ENCODE measurements at places on chromosomes 1 and 21.
A peak's percentile ranks its signal among the peaks of the same experiment; 100 is the strongest.

- DNase-seq = no peak
Observed at GRCh38 chr1:241063276-241063675, 293.7 kb downstream of the RGS7 start.

DNA sequence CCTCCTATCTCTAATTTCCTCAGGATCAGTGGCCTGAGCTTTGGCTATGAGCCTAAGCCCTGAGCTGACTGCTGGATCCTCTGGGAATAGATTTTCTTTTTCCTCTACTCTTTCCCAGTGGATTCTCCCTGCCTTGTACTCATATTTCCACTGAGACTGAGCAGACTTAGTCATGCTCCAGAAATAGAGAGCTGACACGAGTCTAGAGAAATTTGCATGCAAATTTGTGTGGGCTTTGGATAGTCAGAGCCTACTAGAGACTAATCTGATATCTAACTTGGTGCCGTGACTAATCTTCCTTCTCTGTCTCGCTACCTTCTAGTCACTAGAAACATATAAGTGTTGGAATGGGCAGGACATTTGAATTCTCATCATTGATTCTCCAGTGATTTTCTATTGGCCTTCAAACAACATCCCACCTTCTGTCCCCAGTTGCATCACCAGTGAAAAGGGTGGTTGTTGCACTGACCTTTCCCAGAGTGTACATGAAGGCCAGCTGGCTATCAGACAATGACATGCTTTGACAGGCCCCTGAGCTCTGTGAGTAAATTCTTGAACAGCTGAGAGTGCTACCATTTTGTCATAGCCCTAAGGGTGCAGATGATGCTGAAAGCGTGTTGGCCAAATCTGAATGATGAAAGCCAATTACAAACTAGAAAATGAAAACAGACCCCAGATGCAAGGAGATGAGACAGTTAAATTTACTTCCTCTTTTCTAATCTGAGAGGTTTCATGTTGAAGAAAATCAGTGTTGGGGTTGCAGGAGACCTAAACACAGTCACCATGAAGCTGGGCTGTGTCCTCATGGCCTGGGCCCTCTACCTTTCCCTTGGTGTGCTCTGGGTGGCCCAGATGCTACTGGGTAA is at the start of gene FCRLA:
TSS of gene FCRLA (plus strand) at position 748 of the 866 bp plus-strand sequence. CDS start at position 784, 36 bp downstream.
- DNase-seq = peak; percentile 97

DNA sequence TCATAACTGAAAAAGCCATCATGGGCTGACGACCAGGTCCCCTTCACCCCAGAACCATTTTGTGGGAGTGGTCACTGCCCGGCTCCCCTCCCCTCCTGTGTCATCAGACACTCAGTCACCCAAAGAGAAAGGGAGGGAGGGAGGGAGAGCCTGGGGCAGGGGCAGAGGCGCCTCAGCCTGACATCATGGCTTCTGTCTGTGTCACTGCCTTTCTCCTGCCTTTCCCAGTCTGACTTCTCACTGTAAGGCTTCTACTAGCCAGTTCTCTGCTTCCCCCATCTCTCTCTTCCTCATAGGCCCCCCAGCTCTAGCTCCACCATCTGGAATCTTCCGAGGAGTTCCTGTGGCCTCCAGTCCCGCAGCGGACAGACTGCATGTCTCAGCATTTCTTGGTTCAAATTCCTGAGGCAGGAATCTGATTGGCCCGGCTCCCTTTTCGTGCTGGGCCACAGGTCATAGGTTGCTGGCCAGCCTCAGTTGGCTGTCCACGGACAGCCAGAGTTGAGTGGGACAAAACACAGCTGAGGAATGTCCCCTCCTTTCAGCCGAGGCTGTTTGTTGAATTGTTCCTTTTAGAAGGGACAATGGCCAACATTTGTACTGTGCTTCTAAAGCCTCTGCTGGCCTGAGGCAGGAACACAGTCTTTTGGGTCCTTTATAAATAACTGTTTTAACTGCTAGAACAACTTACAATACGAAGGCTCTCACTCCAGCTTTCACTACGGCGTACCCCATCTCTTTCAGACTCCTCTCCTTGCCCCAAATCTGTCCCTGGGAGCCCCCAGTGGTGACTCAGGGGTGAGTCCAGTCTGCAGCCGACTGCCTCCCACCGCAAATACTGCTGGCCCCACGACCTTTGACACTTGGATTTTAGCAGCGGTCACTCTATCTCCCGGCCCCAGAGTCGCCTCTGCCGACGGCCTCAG is 18.7 kb upstream of the KANK4 start:
- peak; percentile 8 for DNase-seq

- peak; percentile 60 for DNase-seq
Observed at GRCh38 chr1:12692967-12693782, 22.7 kb upstream of the AADACL3 start.

GRCh38 chr1:27192039-27192529 is 37.2 kb upstream of the SLC9A1 start:
- peak; percentile 27 for DNase-seq

DNA sequence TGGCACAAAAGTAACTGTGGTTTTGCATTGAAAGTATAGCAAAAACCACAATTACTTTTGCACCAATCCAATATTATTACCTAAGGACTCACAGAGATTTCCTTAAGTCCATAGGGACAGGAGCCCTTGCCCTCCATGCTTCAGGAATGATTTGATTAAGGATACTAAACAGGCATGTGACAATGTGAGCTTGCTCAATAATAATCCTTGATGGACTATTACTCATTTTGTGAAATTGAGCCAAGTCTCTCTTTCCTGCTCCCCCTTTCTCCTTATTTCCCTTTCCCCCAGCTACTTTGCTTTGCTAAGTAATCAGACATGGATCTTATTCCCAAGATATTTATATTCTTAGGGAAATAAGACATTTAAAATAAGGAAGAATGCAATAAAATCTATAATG is 21.6 kb upstream of the RGL1 start:
- DNase-seq = peak; percentile 44

GRCh38 chr1:6918925-6919511 is 133.8 kb downstream of the CAMTA1 start:
- DNase-seq = no peak

DNA sequence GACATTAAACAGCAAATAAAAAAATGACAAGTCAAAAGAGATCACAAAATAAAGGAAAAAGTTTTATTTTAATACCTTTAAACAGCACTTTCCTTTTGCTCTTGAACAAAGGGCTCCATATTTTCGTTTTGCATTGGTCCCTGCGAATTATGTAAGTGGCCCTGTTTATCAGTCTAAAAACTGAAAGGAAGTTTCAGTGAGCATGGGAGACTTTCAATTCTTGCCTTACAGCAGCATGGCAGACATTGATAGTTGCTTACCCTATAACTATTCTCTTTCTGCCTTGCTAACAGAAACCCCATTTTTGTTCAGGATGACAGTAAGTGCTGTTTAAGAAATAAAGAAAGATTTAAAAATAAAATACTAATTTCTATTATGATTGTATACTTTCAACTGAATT is 5.2 kb upstream of the SH3GLB1 start:
- no peak for DNase-seq

DNA sequence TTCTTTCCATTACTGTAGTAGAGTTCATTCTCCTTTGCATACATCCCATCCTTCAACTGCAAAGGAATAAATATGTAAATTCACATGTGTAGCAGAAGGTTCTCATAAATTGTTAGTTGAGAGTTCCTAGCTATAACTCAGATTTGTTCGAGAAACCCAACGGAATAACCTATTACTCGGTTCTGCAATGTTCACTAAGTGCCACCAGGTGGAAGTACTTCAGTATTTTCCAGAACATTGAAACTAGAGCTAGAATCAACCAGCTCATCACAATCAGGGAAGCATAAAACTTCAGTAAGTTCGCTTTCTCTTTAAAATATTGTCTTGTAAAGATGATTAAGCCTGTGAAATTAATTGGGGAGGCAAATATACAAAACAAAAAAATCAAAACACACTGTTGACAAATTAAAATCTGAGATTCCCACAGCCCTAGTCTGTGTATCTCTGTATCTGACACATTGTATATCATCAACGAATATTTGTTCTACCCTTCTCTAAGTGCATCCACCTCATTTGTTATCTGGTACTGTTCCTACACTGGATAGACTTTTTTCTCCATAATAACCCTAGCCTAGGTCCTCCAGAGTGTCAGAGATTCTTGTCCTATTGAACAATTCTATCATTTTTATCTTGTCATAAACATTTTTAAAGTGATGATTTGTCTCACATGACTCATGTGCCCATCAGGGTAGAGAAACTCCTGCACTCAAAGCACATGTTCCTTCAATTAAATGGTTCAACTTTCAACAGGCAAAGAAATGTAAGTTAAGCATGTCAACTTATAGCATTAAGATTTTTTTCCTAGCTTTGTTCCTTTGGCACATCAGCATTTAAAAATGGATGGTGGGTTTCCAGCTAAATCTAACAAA is 31.9 kb downstream of the MROH9 start:
- DNase-seq = peak; percentile 71

GRCh38 chr21:41141031-41141457 is 26.9 kb upstream of the BACE2 start:
- peak; percentile 17 for DNase-seq

DNA sequence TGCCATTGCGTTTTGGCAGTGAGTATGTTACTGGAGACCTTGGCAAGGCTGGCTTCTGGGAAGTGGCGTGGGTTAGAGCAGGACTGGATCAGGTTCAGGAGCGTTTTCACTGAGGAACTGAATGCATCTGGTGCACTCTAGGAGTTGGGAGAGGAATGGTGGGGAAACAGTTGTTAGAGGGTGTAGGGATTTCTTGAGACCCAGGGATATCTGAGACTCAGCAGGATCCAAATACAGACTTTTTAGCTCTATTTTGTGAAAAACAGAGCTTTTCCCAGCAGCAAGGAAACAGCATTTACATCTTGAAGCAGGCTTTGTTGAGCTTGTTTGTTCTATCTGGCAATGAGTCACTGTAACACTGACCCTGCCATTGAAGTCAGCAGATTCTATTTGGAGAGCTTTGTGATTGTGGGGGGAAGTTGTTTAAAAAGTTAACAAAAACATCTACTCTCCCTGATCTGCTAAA is 56.9 kb upstream of the NRIP1 start:
- peak; percentile 65 for DNase-seq

DNA sequence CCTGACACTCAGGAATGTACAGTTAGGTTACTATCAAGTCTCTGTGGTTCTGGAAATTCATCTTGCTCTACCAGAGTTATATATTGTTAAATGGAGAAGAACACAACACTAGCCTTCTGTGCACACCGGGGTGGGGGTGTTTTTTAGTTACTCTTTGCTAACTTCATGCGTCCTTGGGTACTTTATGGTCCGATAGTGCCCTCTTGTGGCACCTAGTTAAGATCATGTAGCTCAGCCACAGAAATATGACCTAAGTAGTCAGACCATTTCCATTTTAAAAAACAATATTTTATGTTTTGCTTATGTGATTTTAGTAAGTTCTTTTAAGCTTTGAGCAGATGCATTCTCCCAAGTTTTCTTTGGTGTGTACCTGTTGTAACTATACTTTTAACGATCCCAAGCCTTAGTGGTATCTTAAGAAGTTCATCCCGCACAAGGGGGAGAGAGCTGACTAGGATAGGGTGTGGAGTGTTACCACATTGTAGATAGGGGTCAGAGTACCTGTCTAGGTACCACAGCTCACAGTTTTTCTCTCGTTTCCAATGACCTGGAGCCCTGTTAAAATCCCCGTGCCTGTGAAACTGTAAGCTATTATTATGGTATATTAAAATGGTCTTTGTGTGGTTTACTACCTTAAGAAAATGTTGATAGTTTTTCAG is 20.6 kb upstream of the SH3D21 start:
- DNase-seq = peak; percentile 95

- peak; percentile 64 for DNase-seq
Observed at GRCh38 chr1:153494976-153495535, 34.6 kb upstream of the S100A7 start.

DNA sequence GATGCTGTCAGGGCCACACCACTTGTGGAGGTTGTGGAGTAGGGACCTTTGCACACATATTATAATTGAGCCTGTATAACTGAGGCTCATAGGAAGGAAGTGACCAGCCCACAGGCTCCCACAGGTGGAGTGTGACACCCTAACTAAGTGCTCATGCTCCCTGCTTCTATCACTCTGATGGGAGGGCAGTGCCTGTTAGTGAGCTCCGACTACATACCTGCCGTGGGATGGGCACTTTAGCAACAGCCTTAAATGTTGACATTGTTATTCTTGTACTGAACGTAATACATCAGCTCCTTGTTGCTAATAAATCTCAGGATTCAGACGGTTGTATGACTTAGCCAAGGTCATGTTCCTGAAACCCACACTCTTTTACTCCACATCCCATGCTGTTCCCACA is 58.0 kb downstream of the BEND5 start:
- no peak for DNase-seq

DNA sequence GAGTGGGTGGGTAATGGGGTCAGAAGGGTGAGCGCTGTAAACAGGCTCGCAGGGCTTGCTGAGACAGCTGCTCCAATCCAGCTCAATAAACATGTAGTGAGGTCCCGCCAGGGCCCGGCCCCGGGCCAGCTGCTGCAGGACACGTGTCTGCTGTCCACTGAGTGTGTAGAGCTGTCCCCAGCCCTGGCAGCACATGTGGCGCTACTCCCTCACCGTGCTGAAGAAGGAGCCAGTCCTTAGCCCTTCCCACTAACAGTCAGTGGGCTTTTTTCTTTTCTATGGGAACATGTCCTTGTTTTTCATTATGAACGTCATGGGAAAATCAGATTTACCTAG is 78.9 kb upstream of the C1orf174 start:
- DNase-seq = no peak

GRCh38 chr1:45864167-45865106 is 61.0 kb downstream of the MAST2 start:
- no peak for DNase-seq

GRCh38 chr1:153490272-153491051 is 30.0 kb upstream of the S100A7 start:
- peak; percentile 96 for DNase-seq

GRCh38 chr21:38067086-38067739 is 151.0 kb upstream of the KCNJ6 start:
- peak; percentile 6 for DNase-seq

DNA sequence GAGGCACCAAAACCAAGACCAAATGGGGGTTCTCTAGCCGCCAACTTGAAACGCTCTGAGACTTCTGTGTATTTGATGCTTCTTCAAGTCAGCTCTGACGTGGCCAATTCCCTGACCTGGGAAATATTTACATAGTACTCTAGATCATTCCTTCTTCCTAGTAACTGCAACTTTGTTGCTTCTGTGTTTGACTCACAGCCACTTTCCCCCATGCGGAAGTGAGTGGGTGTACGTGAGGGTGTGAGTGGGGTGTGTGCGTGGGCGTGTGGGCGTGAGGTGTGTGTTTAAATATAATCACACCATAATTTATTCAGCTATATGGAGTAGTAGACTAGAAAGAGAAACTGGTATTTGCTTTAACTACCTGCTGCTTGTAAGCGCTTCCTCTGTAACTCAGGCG is 111.0 kb downstream of the TAS1R2 start:
- DNase-seq = no peak

DNA sequence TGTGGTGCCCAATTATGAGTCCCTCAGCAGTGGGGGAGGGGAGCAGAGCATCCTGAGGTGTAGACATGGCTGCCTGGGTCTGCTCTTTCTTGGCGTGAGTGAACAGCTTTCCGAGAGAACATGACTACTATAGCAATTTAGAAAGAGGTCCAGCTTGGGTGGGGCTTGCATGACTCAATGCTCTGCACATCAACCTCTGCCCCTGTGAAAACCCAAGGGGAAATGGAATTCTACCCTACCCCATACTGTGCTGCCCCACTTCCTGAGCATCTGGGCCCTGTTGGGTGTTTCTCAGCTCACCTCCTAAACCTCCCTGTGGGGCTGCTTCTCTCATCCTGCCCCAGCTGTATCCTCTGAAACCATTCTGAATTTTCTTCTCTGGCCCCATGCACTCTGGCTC is 8.2 kb upstream of the AZIN2 start:
- DNase-seq = peak; percentile 77

- DNase-seq = peak; percentile 70
Observed at GRCh38 chr1:60988891-60989290, 93.5 kb upstream of the NFIA start.

- no peak for DNase-seq
Observed at GRCh38 chr1:248786156-248786555, 30.6 kb upstream of the LYPD8 start.
